ENCODE measurements at places on chromosomes 13 and 19. TPM values are rescaled to one million over a fixed set of nuclear protein-coding genes. Genes with fewer than 3 reads are reported as not detected.

Gene ZNF540
- 2.3 TPM for total RNA-seq

DNA sequence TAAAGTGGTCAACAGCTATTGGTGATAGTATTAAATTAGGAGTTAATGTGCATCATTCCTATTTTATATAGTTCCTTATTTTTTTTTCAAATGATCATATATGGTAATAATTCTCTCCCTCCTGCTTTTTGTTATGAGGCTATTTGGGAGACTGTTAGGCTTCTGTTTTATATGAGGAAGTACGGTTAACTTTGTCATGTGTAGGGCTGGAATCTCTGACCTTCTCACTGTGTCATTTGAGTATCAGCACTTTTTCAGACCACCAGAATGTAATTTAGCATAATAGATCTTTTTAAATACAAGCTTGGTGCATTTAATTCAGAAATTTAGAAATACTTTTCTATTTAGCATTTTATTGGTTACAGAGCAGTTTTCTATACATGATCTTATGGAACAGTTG lies 7.7 kb downstream of the DGKH start:
- no peak for DNase-seq

- DNase-seq = no peak
Measured at GRCh38 chr13:112448621-112449544, 72.7 kb downstream of the SPACA7 start.

- DNase-seq = no peak
Measured at GRCh38 chr19:41697198-41697855, 9.3 kb upstream of the CEACAM7 start.

GRCh38 chr19:2552859-2553258 lies 76.9 kb downstream of the GADD45B start:
- peak; percentile 86 for DNase-seq

Gene RDH8
- not detected for total RNA-seq

DNA sequence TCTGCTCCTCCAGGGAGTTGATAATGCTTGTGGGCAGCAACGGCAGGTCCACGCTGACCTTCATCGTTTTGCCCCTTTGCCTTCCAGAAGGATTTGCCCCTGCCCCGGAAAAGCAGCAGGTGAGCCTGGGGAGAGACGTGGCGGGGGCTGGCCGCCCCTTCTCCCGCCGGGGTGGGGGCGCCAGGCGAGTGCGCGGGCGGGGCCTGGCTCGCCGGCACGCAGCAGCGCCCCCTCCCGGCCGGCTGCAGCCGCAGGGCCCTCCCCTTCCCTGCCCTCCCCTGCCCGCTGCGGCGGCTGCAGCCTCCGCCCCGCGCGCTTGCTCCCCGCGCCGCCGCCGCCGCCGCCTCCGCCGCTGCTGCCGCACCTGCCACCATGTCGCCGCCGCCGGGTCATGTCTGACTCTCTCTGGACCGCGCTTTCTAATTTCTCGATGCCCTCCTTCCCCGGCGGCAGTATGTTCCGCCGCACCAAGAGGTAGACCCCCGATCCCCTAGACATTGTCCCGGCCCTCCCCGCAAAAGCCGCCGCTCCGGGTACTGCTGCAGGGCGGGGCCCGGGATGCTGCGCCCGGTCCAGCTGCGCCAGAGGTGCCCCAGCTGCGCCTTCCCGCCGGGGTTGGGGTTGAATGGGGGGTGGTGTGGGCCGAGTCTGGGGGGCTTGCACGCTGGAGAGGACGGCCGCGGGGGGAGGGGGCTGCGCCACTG lies at the start of gene MAST1:
Gene MAST1, plus strand, starts transcription at position 334 of the 704 bp plus-strand sequence. Its CDS starts 58 bp downstream, at position 392.
- no peak for DNase-seq

DNA sequence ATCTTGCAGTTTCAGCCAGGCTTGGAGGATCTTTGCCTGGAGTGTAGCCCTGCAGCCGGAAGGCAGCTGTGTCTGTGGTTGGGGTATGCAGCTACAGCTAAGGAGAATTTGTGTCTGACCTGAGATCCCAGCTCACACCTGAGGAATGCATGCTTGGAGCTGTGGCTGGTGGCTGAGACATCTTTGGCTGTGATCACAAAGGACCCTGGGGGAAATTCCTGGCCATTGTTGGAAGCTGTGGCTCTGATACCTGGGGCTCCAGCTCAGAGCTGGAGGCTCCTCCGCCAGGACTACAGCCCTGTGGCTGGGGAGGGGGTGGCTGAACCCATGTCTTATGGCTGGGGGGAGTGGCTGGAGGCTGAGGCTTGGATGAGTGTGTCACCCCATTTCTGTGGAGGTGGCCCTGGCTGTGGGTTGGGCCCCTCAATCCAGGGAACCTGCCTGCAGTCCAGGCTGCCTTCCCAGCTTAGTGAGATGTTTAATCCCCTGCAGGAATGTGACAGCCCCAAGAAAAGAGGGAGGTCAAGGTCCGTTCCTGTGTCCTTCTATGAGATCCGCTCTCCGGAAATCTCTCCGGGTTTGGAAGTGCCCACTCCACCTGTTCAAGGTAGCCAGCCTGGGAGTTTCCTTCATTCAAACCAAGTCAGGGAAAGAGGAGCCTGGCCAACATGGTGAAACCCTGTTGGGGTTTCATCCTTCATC lies 27.6 kb downstream of the ARHGEF18 start:
- no peak for DNase-seq

Gene STOML3
- total RNA-seq = not detected

GRCh38 chr19:51027126-51027806 lies 850 bp upstream of the KLK11 start:
- no peak for DNase-seq

- peak; percentile 79 for DNase-seq
Measured at GRCh38 chr19:8396563-8397203, 6.5 kb downstream of the RAB11B start.

Gene POU2F2
- total RNA-seq = 21.6 TPM

Gene DIRAS1
- not detected for total RNA-seq

Gene RFPL4AL1
- not detected for total RNA-seq

- no peak for DNase-seq
Measured at GRCh38 chr13:36841391-36841790, 22.4 kb downstream of the RFXAP start.

- DNase-seq = no peak
Measured at GRCh38 chr19:16429066-16429758, 42.6 kb downstream of the EPS15L1 start.

DNA sequence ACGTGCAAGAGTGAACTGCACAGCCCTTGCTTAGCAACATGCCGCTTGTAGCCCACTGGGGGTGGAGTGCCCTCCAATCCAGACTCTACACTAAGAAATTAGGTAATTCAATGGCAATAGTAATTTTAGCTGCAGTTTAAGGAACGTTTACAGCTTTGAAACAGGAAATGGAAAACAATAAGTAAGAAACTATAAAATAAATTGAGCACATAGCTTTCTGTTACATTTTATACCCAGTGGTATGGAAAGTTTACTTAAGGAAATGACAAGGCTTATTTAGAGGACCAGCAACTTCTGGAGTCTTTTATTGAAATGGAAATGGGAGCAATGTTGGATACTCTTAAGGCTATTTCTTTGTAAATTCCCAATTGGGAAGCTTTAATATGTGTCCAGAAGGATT lies 373.2 kb downstream of the KCNRG start:
- no peak for DNase-seq

DNA sequence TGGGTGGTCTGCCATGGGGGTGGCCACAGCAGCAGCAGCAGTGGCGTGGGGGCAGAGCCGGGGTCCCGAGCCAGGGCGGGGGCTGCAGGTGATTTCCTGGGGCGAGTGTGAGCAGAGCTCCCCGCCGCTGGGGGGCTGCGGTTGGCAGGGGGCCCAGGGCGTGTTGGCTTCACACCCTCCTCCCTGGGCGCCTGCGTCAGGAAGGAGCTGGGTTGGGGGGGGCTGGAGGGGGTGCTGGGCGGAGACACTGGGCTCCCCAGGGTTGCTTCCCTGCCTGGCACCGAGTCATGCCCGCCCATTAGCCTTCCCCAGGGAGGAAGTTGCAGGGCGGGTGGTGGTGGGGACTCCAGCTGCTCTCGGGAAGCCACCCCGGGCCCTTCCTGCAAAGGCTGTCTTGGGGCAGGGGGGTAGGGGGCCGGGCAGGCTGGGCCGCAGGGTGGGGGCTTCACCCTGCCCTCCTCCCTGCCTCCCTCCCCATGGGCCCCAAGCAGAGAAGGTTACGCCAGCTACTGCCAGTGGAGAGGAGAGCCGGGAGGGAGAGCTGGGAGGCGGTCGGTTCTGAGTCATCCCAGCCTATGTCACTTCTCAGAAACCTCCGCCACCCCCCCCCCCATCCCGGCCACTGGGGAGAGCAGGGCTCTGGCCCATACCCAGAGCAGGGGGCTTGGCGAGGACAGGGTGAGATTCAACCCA lies 4.6 kb downstream of the MIDN start:
- DNase-seq = peak; percentile 87

Gene TBC1D4
- 7.2 TPM for total RNA-seq

- DNase-seq = no peak
Measured at GRCh38 chr19:35739275-35740107, 2.8 kb downstream of the IGFLR1 start.

Gene SUCLA2
- 51.9 TPM for total RNA-seq

Gene CCDC97
- 52.5 TPM for total RNA-seq

Gene RNF126
- total RNA-seq = 138 TPM

Gene DYRK1B
- total RNA-seq = 7.5 TPM

Gene KIR3DL3
- total RNA-seq = 0.33 TPM

DNA sequence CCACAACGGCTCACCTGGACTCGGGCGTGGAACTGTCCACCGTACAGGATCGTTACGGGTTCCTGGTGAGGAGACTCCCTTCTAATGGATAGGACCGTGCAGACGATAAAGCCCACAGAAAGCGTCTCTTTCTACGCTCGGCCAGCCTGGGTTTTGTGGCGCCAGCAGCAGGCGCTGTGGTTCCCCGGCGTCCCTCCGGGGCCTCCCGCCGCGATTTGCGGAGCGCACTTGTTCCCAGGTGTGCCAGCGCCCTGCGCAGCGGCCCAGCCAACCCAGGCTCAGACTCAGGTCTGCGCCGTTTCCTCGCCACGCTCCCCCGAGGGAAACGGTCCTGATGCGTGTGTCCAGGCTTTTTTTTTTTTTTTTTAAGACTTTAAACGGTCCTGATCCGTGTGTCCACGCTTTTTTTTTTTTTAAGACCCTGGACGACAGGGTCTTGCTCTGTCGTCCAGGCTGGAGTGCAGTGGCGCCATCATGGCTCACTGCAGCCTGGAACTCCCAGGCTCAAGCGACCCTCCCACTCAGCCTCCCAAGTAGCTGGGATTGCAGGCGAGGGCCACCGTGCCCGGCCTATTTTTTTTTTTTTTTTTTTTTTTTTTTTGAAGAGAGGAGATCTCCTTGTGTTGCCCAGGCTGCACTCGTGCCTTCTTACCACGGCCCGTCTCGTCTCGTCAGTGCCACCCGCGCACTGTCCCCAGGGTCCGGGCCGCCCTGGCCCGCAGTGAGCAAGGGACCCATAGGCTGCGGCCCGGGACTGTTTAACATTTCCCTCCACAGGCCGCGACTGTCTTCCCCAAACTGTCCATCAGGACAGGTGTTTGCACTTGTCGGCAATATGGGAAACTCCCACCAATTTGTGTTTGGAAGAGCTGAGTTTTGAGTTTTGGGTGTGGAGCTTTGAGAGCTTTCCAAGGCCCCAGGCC lies 23.8 kb downstream of the GJA3 start:
- no peak for DNase-seq

DNA sequence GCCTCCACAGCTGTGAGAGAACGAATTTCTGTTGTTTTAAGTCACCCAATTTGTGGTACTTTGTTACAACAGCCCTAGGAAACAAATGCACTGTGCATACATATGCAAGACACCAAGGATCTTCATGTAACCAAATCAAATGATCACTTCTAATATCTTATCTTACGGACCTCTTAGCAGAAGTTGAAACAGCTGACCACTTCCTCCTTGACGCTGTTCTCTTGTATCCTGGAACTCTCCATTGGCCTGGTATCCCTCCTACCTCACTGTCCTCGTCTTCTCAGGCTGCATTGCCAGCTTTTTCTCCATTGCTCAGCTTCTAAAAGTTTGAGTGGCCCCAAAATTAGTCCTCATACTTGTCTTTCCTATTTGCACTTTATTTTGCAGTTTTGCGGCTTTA lies 200.4 kb downstream of the DLEU7 start:
- no peak for DNase-seq

- no peak for DNase-seq
Measured at GRCh38 chr19:49456326-49456725, 3.3 kb downstream of the ALDH16A1 start.

Gene RGS9BP
- total RNA-seq = 0.20 TPM

Data from natural killer cell treated with Interleukin-12 subunit alpha and Interleukin-12 subunit beta and Interleukin-15 and Interleukin-18, amount 100 ng/mL, for 72 hours (primary cell).